ENCODE measurements at places on chromosomes 11 and 22.

DNA sequence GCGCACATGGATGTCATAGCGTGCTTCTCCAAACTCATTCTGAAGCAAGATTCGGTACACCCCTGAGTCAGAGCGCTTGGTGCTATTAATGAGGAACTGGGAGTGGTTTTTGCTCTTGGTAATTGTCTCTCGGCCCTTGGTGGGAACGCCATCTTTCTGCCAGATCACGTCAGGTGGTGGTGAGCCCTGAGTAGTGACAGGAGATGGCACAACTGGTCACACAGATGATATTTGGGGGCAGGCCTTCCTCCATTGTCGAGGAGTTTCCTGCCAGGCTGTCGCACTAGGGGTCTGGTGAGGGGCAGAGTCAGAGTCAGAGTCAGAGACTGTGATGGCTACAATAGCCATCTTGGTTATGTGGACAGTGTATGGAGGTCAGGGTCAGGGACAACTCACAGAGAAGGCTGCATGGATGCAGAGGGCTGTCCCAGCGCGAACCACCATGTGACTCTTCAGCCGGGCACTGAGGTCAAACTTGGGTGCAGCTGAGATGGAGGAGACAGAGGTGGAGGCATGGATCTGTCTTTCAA, 9.3 kb downstream of the TMEM86A start:
- DNase-seq = no peak

DNA sequence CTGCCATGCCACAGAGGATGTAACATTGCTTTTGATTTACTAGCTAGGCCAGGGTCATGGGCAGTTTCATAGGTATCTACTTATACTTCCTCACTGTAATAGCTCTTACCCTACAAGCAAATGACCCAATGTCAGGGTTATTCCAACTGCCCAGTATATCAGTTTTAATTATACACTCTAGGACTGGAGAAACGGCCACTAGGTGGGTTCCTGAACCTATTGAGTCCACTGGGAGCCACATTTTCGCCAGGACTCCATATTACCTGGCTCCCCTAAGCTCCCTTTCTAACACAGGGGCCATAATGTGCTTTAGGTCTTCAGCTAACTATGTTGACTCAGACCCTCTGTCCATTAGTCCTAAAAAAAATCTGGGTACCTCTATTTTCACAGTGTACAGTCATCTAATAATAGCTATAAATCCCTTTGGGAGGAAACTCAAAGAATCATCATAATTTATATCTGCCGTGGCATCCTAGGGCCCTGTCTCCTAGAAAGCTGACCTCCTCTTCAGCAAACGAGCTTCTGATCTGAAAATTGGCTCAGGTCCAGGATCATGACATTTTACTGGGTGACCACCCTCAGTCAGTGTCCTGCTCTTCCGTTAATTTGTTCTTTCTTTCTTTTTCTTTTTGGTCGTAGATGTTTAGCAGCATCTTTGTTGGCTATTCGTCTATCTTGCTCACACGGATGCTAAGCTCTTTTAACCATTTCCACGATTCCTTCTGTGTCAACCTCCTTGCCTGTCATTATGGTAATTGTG, 244.3 kb downstream of the FAM76B start:
- DNase-seq = no peak

DNA sequence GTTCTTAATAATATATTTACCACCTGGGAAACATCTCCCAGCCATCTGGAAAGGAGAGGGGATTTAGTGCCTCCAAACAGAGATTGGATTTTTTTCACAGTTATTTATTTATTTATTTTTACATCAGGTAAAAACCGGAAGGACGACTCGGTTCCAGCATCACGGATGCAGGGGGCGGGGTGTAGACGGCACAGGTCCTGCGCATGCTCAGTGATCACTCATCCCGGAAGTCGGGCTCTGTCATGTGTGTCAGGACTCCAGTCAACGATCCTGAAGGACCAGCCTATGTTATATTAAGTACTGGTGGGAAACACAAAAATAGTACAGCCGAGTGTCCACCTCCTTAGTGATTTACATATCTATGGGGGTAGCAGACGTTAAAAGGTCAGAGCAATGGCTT, 467.6 kb downstream of the NTM start:
- no peak for DNase-seq

DNA sequence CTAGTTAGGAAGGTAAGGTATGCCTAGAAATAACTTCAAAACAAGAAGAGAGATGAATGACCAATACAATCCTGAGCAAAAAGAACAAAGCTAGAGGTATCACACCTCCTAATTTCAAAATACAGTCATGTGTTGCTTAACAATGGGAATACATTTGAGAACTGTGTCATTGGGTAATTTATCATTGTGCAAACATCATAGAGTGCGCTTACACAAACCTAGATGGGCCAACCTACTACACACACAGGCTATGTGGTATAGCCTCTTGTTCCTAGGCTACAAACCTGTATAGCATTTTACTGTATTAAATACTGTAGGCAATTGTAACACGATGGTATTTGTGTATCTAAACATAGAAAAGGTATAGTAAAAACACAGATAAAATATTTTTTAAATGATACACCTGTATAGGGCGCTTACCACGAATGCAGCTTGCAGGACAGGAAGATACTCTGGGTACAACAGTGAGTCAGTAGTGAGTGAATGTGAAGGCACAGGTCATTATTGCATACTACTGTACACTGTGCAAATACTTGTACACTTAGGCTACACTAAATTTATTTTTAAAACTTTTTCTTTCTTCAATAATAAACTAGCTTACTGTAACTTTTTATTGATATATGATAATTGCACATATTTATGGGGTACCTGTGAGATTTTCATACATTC, 48.2 kb downstream of the STK33 start:
- no peak for DNase-seq

Measured in stimulated activated CD4-positive, alpha-beta T cell treated with anti-CD3 and anti-CD28 coated beads, TNF-alpha, amount 100 ng/mL, for 4 hours (primary cell).